ENCODE measurements at places on chromosomes 12 and 14.

DNA sequence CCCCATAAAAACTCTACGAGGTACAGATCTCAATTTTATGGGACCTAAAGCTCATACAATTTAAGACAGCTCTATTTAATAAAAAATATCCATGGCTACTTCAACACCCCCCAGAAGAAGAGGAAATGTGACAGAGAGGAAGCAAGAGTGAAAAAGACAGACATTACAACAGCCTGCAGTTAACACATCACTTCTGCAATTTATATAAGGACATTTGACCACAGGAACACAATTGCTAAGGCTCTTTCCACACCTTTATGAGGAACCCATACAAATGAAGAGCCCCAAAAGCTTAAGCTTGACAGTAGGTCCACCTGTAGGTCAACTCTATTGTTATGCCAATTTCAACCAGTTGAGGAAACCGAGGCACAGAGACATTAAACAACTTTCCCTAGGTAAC, 5.6 kb downstream of the OR10P1 start:
- DNase-seq, result peak; percentile 53

- no peak for DNase-seq
Measured at GRCh38 chr12:113244047-113244460, 22.8 kb downstream of the TPCN1 start.

DNA sequence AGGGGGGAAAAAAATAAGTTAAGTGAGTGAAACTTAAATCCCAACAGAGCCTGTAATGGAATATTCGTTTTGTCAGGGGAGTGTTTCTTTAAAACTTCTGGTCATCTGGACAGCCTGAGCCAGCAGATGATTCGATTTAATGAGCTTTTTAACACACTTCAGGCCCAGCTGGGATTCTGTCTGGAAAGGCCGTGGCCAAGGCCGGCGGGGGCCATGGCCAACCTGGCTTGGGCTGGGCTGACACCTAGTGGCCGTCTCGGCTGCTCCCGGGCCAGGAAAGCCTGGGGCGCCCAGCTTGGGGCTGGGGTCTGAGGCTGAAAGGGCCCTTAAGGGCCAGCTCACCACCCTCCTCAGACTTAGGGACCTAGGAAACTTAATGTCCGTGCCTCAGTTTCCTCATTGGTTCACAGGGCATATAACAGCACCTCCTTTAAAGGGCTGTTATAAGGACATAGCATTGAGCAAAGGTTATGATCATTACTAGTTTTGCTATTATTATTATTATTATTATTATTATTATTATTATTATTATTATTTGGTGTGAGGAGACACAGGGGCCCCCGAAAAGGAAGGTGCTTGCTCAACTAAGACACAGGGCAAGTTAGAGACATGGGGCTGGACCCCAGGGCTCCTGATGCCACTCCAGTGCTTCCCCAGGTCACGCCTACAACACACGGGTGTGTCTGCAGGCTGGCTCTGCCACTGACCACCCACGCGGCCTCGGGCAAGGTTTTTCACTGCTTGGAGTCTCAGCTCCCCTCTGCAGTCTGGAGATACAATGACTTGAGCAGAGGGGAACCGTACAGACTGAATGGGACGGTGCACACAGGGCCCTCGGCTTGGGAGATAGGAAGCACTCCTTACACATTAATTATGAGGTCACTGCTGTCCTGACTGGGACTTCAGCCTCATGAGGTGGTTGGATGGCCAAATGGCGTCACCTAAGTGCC, 84.0 kb downstream of the SYNE3 start:
- no peak for DNase-seq

DNA sequence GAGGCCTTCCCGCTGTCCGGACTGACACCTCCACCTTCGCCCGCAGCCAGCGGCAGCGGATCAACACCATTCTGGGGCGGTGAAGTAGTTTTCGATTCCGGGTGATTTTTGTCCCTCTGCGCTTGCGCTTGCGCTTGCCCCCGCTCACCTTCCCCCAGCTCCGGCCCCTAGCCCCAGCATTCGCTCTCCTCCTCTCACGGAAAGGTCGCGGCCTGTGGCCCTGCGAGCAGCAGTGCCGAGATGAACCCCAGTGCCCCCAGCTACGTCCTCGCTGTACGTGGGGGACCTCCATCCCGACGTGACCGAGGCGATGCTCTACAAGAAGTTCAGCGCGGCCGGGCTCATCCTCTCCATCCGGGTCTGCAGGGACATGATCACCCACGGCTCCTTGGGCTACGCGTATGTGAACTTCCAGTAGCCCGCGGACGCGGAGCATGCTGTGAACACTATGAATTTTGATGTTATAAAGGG, 22.7 kb upstream of the SRGAP1 start:
- no peak for DNase-seq

DNA sequence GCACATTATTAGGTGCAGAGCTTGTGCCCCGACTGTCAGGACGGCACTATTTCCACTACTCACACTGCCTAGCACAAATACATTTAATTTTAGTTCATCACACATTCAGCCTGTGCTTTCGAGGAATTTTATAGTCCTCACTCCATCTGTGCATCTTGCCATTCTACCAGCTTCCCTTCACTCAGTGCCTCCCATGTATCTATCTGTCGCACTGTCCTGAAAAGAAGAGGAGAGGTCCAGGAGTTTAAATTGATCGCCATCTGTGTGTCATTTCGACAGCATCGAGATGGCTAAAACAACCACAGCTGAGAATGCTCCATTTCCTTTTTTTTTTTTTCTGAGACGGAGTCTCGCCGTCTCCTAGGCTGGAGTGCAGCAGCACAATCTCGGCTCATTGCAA, 97.6 kb upstream of the FOXN3 start:
- DNase-seq, result no peak

- no peak for DNase-seq
Measured at GRCh38 chr14:38828183-38828827, 274.7 kb downstream of the SEC23A start.

GRCh38 chr14:67984274-67984673, 164.7 kb downstream of the RAD51B start:
- DNase-seq, result no peak

- DNase-seq, result peak; percentile 50
Measured at GRCh38 chr12:67452119-67452805, 183.1 kb downstream of the CAND1 start.

DNA sequence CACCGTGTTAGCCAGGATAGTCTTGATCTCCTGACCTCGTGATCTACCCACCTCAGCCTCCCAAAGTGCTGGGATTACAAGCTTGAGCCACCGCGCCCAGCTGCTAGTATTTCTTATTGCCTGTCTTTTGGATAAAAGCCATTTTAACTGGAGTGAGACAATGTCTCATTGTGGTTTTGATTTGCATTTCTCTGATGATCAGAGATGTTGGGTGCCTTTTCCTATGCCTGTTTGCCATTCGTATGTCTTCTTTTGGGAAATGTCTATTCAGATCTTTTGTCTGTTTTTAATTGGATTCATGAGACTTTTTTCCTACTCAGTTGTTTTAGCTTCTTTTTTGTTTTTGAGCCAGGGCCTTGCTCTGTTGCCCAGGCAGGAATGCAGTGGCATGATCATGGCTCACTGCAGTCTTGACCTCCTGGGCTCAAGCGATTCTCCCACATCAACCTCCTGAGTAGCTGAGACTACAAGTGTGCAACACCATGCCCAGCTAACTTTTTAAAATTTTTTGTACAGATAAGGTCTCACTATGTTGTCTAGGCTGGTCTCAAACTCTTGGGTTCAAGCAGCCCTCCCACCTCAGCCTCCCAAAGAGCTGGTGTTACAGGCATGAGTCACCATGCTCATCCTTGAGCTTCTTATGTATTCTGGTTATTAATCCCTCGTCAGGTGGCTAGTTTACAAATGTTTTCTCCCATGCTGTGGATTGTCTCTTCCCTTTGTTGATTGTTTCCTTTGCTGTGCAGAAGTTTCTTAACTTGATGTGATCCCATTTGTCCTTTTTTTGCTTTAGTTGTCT, 65.9 kb downstream of the ACACB start:
- DNase-seq, result no peak

GRCh38 chr12:27682534-27682933, 13.7 kb upstream of the REP15 start:
- DNase-seq, result no peak

- DNase-seq, result no peak
Measured at GRCh38 chr14:91732859-91733477, 1.1 kb upstream of the CATSPERB start.

DNA sequence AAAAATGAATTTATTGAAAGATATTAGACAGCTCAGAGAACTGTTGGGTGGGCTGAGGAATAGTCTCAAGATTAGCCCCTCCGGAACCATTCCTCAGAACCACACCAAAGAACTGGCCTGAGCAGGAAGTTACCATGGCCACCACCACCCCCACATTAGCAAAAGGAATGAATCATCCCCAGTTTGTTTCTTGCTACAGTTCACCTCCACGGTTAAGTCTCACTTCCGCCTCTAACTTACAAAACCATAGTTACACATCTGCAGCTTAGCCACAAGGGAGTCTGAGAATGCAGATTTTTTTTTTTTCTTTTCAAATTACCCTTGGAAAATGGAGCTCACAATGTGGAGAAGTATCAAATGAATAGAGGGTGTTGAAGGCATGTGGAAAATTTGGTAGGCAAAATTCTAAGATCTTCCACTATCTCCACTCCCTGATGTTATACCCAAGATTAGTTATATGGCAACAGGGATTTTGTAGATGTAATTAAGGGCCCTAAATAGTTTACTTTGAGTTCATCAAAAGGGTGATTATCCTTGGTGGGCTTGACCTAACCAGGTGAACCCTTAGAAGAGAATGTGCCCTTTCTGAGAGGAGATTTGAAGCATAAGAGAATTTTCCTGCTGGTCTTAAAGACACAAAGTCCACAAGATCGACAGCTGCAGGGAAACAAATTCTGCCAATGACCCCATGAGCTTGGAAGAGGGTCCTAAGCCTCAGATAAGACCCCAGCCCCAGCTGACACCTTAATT, 129.8 kb upstream of the KRR1 start:
- peak; percentile 20 for DNase-seq

- no peak for DNase-seq
Measured at GRCh38 chr14:52650774-52651173, 44.6 kb downstream of the ERO1A start.

DNA sequence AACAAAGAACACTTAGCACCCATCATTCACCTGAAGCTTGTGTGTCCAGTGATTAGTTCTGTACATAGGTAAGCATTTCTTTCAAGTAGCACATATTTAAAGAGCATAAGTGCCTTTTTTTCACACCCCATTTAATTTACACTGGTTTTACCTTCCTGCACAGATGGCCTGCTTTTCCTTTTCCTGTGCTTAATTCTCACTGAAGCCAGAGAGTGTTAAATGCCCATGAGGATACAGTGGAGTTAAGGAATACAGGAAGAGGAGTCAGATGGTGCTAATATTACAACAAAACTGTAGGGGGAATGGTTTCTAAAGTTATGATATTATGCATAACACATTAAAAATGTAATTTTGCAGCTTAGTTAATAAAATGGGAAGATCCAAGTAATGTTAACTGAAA, 31.0 kb upstream of the SLC38A1 start:
- no peak for DNase-seq

DNA sequence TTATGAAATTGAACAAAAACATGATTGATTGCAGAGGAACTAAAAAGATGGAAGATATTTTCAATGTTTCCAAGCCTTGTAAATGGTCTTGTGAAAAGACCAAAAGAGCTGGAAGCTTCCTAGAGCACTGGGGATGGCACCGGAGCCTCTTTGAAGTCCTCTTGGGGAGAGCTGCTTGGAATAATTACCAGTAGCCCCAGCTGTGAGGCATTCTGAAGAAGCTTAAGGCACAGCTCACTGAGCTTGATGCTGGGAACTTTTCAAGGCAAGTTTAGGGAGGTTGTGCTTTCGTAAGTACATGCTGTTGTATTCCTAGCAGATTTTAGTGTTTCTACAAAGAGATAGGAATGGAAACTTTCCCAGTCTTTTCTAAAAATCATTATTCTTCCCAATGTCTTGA, 13.9 kb downstream of the PDZRN4 start:
- DNase-seq, result no peak

- peak; percentile 73 for DNase-seq
Measured at GRCh38 chr12:4273652-4274395, at the start of gene CCND2. CCND2 (plus strand) TSS chr12:4273762; CDS start chr12:4274041, 279 bp downstream.

DNA sequence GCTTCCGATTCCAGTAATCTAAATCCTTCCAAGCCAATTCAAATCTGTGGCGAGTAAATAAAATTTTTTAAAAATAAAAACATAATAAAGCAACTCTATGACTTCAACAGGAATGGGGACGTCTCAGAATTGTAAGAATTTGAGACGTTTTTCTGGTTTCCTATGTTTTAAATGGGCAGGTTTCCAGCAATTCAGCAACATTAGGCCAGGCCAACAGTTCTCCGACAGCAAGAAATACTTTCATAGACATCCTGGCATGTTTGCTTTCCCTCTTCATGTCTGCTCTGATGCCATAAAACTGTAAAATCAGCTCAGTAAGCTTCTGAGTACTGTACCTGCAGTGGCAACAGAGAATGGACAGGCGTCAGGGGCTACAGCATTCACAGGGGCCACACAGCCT, 35.8 kb upstream of the DICER1 start:
- no peak for DNase-seq

GRCh38 chr14:36288496-36288895, 31.9 kb downstream of the MBIP start:
- DNase-seq, result no peak

GRCh38 chr14:64707661-64708060, 3.4 kb downstream of the PLEKHG3 start:
- DNase-seq, result no peak

DNA sequence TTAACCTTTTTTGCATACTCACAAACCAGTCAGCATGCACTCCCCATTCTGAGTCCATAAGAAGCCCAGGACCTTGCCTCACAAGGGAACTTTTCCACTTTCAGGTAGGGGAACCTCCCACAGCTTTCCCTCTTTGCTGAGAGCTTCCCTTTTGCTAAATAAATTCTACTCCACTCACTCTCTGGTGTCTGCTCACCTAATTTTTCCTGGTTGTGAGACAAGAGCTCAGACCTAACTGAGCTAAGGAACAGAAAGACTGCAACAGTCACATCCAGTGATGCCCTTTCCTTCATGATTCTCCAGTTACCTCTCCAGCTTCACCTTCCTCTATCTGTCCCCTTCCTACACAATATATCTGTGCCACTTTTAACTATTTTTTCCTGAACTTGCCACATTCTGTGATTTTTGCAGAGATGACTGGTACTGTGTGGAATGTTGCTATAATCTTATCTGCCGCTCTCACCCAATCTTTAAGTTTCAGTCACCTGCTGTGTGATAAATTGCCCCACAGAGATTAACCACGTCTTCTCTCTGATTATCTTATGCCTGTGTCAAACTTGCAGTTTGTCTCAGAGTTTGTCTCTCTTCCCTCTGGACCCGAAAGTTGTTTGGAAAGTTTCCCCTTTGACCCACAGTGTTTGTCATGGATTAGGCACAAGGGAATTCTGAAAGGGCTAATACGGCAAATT, 737.1 kb upstream of the FLRT2 start:
- DNase-seq, result no peak

GRCh38 chr14:69226178-69226577, 33.8 kb upstream of the GALNT16 start:
- no peak for DNase-seq

GRCh38 chr14:32618991-32619390, 289.9 kb downstream of the AKAP6 start:
- DNase-seq, result no peak

GRCh38 chr14:51638071-51638944, 13.4 kb upstream of the FRMD6 start:
- DNase-seq, result no peak

- DNase-seq, result peak; percentile 74
Measured at GRCh38 chr12:12562016-12562483, 613 bp downstream of the DUSP16 start.

All from B cell (primary cell).